ENCODE measurements at places on chromosomes 12 and 14.
A peak's percentile ranks its signal among the peaks of the same experiment; 100 is the strongest.

DNA sequence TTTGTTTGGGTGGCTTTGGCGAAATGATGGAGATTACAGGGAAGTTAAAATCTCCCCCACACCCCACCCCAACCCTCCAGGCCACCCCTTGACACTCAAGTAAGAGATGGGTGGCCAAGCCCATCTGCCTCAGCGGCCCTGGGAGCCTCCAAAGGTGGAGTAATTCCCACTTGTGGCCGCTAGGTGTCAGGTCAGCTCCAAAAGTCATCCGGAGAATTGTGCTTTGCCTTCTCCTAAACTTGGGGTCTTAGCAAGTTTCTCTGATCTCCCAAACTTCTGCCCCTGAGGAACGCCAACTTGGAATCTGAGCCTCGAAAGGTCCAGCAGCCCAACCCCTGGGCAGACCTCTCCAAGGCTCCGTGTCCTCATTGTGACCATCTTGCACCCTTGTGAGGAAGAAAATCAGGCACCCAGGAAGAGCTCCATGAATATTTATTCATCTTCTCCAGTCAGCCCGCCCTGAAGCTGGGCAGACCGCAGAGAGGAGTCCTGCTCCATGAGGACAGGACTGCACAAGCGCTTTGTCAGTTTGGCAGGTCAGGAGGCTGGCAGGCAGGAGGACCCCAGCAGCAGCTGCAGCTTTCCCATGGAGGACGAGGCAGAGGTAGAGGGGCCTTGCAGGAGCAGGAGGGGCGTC is 46.7 kb downstream of the LRRC74A start:
- DNase-seq: peak; percentile 51

DNA sequence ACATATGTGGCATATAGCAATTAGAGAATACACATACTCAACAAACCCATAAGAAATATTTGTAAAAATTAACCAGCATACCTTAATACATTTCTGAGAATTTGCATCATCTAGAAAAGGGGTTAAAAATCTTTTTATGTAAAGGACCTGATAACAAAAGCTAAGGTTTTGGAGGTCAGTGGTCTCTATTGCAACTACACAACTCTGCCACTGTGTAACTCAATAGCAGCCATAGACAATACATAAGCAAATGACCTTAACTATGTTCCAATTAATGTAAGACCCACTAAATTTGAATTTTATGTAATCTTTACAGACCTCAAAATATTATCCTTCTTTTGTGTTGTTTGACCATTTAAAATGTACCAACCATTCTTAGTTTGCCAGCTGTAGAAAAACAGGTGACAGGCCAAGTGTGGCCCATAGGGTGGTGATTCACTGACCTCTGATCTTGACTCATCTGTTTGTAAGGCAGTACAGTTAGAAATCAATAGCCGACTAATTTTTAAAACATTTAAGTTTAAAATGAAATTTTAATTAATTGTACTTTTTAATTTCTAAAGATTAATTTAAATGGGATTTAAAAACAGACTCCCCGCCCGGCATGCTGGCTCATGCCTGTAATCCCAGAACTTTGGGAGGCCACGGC is 7.4 kb upstream of the EPS8 start:
- DNase-seq: no peak

GRCh38 chr14:92513204-92513965 is at the start of gene RIN3:
RIN3 (plus strand) TSS chr14:92513781; CDS start chr14:92513933, 152 bp downstream.
- DNase-seq: no peak

GRCh38 chr14:85214471-85214870 is 315.5 kb upstream of the FLRT2 start:
- no peak for DNase-seq

DNA sequence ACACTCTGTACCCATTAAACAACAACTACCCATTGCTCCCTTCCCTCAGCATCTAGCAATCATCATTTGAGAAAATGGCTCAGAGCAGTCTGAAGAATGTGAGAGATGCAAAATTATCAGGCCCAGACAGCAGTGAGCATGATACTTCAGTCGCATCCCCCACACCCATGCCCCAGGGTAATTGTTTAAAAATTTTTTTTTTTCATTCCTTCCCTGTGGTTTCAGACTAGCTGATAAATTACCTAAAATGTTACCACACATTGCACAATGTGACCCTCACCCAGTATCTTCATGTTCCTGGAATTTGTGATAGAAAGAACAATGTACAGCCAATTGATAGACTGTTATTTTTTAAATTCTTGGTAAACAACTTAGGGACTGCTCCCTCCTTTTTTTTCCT is 11.3 kb upstream of the USP15 start:
- no peak for DNase-seq

GRCh38 chr14:77832297-77832696 is 32.4 kb downstream of the ADCK1 start:
- DNase-seq: no peak

DNA sequence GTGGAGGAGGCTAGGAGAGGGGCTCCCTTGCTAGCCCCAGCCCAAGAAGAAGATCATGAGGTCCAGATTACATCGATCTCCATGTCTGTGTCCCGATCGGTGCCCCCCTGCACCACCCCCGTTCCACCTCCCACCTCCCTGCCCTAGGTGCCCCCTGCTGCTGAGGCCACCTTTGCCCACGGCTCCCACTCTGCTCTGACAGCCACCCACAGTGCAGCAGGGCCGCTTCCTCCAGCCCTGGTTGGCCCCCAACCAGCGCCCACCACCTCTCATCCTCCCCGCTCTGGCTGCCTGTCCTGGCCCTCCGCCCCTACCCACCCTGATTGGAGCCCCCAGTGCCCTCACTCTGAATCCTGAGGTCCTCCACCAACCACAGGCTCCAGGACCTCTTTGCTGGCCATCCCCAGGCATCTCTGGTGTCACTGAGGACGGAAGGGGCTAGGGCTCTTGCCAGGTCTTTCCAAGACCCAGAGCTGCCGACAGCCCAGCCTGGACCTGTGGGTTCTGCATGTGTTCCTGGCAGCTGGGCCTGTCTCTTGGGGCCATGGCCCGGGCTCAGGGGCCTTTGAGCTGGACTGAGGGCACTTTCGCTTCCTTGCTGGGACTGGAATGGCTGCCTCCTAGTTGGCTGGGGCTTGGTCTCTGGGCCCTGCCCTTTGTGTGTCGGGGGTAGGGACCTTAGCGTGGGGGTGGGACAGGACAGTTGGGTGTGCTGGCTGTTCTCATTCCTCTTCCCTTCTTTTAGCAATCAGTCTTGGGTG is 7.2 kb upstream of the PLXNC1 start:
- no peak for DNase-seq

DNA sequence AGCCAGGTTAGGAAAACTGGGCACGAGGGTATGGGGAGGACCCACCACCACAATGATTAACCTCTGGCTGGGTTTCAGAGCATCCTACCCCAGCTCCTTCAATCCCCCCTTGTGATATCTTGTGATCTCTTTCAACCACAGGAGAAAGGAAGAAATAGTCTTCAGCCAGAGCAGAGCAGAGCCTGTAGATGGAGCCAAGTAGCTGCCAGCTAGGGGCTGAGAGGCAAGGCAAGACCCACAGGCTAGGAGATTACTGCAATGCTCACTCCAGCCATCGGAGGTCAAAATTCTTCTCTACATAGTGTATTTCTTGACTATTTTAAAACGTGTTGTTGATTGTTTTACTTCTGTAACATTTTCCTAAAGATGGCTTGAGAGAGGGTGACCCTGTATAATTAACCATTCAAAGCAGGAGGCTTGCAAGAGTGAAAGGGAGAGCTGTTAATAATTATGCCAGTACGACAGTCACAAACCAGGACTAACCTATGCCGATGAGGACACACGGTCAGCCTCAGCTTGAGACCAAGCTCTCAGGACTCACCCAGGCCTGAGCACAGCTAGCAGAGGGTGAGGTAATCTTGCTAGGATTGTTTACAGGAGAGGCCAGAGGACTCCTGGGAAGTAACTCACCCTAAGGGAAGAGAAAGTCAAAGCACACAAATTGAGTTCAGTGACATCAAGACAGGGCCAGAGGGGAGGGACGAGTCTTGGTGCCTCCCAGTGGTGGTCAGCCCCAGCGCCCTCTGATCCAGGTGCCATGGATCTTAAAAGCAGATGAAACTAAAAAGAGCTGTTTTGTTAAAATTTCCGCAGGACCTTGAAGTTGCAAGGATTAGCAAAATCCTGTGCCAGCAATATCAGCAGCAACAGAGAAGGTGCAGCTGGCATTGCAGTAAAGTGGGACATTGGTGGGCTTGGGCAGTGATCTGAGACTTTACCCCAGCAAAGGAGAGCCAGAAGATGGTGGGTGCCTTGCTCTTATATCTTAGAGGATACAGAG is 29.8 kb upstream of the CDKN3 start:
- no peak for DNase-seq

DNA sequence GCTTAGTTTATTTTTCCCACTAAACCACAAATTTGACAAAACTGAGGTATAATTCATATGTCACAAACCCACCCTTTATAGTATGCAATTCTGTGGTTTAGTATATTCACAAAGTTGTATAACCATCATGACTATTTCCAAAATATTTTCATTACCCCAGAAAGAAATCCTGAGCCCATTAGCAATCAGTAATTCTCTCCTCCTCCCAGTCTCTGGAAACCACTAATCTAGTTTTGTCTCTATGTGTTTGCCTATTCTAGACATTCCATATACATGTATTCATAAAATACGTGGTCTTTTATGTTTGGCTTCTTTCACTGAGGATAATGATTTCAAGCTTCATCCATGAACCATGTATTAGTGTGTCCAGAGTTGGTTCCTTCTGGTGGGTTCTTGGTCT is 267.6 kb downstream of the AEBP2 start:
- DNase-seq: no peak

- no peak for DNase-seq
These were observed 6.0 kb downstream of the TMEM229B start for GRCh38 chr14:67482231-67483164.

GRCh38 chr12:132286912-132287311 is 42.5 kb downstream of the GALNT9 start:
- DNase-seq: no peak

DNA sequence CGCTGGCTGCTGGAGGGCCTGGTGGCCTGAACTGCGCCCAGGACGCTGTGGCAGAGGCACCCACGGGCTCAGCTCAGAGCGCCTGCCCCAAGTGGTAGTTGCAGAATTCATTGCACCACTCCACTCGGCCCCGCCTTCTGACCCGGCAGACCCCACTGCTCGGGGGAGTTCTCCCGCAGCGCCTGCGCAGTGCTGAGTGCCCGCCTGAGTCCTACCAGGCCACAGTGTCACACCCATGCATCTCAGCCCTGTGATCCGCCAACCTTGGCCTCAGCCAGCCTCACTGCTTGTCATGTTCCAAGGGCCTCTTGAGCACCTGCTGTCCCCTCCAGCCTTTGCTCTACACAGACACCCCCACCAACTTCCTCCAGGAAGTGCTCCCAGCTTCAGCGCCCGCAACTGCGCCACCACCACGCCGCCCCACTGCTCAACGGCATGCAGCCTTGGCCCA is 12.2 kb downstream of the DEGS2 start:
- peak; percentile 17 for DNase-seq

All from stimulated activated CD4-positive, alpha-beta T cell treated with anti-CD3 and anti-CD28 coated beads, Interleukin-1b, Interleukin-23, amount 100 ng/mL, for 1 hour (primary cell).